ENCODE measurements at places on chromosomes 2 and 18. TPM values are rescaled to one million over a fixed set of nuclear protein-coding genes. Genes with fewer than 3 reads are reported as not detected.

GRCh38 chr2:121810959-121811853 is 55.8 kb downstream of the TSN start:
- peak; percentile 72 for DNase-seq

GRCh38 chr2:56191617-56192016 is 7.8 kb downstream of the CCDC85A start:
- DNase-seq: no peak

DNA sequence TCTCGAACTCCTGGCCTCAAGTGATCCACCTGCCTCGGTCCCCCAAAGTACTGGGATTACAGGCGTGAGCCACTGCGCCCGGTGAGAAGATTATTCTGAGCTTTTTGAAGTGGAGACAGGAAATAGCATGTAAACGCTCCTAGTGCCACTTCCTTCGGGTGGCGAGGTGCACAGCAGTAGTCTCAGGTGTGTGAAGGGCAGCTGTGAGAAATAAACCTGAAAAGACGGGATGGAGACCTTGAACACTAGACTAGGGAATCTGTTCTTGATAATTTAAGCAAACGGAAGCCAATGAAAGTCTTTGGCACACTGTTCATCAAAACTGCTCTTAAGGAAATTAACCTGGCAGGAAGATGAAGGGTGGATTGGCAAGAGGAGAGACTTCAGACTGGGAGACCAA is 439 bp upstream of the PLEKHH2 start:
- DNase-seq: no peak

DNA sequence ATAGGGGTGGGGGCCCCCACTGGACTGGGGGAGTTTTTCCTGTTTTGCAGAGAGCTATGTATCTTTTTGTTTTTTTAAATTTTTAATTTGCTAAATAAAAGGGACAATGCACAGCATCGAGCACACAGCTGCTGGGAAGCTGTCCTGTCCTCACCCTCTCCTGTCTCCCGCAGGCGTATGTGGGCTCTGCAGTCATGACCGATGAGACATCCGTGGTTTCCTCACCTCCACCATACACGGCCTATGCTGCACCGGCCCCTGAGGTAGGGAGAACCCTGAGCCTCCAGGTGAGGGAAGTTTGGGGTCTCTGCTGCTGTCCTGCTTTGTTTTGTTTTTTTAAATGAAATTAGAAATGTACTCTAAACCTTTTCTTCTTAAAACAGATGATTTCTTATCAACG is 27.6 kb downstream of the PLEKHB2 start:
- no peak for DNase-seq

The PIK3C3 gene
- polyA plus RNA-seq: 18.0 TPM

DNA sequence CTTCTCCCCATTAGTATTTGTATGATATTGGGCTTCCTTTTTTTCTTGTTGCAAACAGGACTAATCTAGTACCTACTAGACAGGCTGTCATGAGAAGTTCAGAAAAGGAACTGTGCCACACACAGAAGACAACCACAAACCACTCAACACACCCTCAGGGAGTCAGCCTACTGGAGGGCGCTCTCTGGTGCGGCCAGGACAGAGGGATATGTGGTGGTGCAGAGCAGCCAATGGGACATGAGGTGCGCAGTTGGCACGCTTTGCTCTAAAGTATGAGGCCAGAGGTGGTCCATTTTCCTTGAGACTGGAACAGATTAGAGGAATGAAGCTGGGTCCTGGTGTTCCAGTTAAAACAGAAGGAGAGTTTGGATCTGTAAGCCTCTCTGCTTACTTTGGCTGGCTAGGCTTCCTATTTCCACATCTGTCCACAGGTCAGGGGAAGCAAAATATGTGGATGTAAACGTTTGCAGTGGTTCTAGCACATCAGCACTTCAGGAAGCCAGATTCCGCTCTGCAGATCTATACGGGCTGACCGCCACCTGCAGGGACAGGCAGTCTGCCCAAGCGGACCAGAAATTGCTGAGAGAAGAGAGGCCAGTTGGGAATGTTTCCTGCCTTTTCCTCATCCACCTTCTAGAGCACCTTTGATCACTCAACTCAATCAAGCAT is 114.1 kb downstream of the GFPT1 start:
- DNase-seq: no peak

The SELENOI gene
- 3.8 TPM for polyA plus RNA-seq

- no peak for DNase-seq
Observed at GRCh38 chr2:75833386-75833785, 122.7 kb upstream of the GCFC2 start.

DNA sequence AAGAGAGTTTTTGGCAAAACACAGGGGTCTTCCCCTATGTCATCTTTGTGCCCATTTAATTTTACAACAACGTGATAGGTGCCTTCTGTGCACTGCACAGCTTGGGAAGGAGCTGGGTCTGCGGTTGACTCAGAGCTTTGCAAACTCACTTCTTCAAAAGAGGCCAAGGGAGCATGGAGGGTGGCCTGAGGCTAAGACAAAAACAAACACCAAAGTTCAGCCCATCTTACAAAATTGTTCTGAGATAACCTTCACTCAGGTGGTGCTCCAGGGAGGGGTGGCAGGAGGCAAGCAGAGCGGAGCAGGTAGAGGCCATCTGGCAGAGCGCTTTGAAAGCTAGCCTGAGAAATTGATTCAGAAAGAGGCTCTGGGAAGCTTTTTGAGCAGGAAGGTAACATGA is 9.8 kb downstream of the SOWAHC start:
- DNase-seq: no peak

The EPB41L5 gene
- polyA plus RNA-seq: 2.5 TPM

The CFAP65 gene
- not detected for polyA plus RNA-seq
